ENCODE measurements at places on chromosomes 4 and X.

DNA sequence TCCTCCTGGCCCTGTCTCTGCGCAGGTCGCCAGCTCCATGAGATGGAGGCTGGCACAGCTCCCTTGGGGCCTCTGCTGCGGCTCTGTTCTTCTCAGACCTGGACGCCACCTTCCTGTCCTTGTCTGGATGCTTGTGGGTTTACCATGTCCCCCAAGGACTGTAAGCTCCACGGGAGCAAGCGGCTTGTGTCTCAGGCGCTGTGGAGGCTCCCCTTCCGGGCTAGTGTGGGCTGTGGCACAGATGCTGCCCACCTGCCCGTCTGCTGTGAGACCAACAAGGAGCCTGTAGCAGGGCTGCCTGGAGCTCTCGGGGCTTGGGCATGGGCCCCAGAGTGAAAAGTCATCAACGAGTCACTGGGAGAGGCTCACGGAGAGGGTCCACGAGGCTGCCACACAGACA is 25.2 kb downstream of the NAT8L start:
- no peak for DNase-seq

- DNase-seq, result no peak
Measured at GRCh38 chr4:81664079-81664478, 192.4 kb upstream of the RASGEF1B start.

DNA sequence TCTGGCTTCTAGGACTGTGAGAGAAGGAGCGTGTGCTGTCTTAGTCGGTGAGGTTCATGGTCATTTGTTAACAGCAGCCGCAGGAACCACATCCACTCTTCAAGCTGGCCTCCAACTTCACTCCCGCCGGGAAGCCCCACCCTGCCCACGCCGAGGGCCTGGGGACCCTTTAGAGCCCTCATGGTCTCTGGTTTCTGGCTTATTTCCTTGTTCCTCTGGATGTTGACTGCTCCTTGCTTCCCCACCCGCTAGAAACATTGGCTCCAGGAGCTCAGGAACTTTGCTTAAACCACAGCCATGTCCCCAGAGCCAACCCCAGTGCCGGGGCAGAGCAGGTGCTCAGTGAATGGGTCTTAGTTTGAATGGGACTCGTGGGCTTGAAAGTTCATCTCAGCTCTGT is 40.8 kb downstream of the HTRA3 start:
- no peak for DNase-seq

- DNase-seq, result peak; percentile 10
Measured at GRCh38 chrX:63784902-63785707, at the start of gene ARHGEF9. Gene ARHGEF9, minus strand, starts transcription at chrX:63785214. Its CDS starts 69 bp downstream, at chrX:63785145.

GRCh38 chrX:56766554-56767347 is 37.7 kb downstream of the NBDY start:
- peak; percentile 41 for DNase-seq

GRCh38 chr4:47915378-47915777 is 995 bp upstream of the NFXL1 start:
- no peak for DNase-seq

GRCh38 chr4:52197306-52197705 is 146.2 kb downstream of the SPATA18 start:
- peak; percentile 61 for DNase-seq

GRCh38 chr4:3936184-3936583 is 170.0 kb downstream of the ADRA2C start:
- no peak for DNase-seq

DNA sequence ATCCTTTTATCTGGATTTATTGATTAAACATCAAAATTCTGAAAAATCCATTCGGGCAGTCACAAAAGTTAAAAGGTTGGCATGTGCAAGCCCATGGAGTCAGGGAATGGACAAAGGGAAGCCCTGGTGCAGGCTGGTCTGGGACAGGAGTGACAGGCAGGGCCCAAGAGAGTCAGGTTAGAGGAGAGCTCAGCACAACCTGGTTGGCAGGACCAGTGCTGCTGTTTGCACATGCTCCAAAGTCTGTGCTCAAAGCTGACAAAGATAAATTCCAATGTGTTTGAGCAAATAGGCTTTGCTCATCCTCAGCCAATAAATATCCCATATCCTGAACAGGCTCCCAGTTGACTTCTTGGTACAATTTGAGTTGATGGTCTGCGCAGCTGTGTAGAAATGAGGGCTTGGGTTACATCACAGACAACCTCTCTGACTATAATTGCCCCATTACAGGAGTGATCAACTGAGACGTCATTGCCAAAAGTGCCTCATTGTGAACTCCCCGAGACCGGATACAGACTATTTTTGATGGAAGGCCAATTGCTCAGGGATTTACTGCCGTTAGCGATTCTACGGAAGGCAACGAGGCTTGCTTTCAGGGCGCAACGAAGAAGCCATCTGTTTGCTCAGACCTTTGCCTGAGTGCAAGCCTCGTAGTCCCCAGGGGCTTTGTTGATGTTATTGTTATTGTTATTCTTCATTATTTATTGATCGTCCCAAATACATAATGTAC is 1008.1 kb upstream of the TENM3 start:
- no peak for DNase-seq

DNA sequence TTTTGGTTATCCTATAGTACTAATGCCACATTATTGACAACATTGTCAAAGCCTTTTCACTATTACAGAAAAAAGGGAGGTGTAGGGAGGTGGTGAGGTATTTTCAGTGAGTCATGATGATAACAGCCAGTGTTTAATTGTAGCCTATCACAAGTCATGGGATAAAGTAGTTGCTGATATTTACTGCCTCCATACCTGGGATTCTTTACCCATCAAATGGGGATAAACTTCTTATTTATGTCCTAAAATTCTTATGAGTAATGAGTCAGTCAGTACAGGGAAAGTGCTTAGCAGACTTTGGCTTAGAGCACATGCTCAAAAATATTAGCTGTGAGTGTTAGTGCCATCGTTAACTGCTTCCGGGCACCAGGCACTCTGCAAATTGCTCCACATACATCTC is 25.7 kb downstream of the ADGRG2 start:
- DNase-seq, result no peak

GRCh38 chr4:118810991-118811764 is 24.7 kb downstream of the SEC24D start:
- DNase-seq, result peak; percentile 58

DNA sequence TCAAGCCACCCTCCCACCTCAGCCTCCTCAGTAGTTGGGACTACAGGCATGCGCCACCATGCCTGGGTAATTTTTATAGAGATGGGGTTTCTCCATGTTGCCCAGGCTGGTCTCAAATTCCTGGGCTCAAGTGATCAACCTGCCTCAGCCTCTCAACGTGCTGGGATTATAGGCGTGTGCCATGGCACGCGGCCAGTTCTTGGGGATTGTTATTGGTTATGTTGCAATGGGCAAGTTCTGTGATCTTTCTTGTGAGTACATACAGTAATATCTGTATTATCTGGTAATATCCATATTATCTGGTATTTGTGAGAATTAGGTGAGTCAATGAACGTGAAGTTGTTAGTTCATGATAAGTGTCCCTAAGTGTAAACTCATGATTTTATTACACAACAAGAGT is 90.3 kb upstream of the TBL1X start:
- no peak for DNase-seq

GRCh38 chrX:109537324-109537665 is 651 bp downstream of the NXT2 start:
- DNase-seq, result no peak

Data from AG08395 (cell line).